Stimulated activated CD4-positive, alpha-beta T cell treated with anti-CD3 and anti-CD28 coated beads, TNF-alpha, amount 100 ng/mL, for 4 hours (primary cell): ENCODE measurements at places on chromosomes 2 and 18.

- DNase-seq = no peak
These were observed 13.5 kb downstream of the SPOPL start for GRCh38 chr2:138515092-138515491.

GRCh38 chr2:133426791-133427190, 141.5 kb downstream of the NCKAP5 start:
- DNase-seq = no peak

- no peak for DNase-seq
These were observed 980.1 kb upstream of the POU3F3 start for GRCh38 chr2:103873716-103874351.

- no peak for DNase-seq
These were observed 2.8 kb downstream of the COLEC12 start for GRCh38 chr18:497688-498087.

- no peak for DNase-seq
These were observed 1242.3 kb upstream of the CELF4 start for GRCh38 chr18:38807915-38808314.

DNA sequence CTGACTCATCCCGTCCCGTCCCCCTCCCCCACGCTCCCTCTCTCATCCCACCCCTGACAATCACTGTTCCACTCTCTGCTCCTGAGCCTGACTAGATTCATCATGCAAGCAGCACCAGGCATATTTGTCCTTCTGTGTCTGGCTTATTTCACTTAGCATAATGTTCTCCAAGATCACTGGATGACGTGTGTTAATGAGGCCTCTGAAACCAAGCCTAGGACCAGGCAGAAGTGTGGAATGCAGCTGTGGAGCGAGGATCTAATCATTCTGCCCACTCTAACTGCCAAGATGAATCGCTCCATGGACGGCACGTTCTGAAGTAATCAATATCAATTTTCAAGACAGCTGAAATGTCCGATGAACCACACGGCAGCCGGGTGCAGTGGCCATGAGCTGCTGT, 122.4 kb upstream of the ZNF236 start:
- DNase-seq = no peak

DNA sequence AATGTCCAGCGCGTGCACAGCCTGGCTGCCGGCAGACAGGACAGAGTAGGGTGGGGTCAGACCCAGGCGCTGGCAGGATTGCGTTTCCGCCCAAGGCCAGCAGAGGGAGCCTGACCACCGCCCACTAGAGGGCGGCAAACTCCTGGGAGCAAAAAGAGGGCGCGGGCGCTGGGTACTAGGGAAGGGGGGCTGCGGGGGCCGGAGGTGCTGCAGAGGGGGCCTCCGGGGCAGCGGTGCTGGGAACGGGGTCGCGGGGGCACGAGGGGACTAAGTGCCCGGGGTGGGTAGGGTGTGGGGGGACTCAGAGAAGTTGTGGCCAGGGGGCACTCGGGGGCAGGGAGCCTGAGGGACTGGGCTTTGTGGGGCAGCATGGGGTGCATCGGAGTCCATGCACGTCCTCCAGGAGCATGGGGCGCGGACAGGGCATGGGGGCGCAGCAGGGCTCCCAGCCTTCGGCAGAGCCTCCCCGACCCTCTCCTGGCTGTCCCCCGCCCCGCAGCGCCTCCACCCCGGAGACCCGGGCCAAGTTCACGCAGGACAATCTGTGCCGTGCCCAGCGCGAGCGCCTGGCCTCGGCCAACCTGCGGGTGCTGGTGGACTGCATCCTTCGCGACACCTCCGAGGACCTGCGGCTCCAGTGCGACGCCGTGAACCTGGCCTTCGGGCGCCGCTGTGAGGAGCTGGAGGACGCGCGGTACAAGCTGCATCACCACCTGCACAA, 3.2 kb downstream of the TEKT4 start:
- DNase-seq = peak; percentile 44

GRCh38 chr18:58180738-58181353, 136.8 kb downstream of the NEDD4L start:
- DNase-seq = peak; percentile 27
